Epithelial cell of proximal tubule (primary cell): ENCODE measurements at places on chromosomes 1 and 21.

GRCh38 chr1:24551290-24551959 is 4.5 kb upstream of the NCMAP start:
- no peak for DNase-seq

GRCh38 chr1:11576109-11576875 is 77.9 kb downstream of the FBXO2 start:
- DNase-seq = no peak

DNA sequence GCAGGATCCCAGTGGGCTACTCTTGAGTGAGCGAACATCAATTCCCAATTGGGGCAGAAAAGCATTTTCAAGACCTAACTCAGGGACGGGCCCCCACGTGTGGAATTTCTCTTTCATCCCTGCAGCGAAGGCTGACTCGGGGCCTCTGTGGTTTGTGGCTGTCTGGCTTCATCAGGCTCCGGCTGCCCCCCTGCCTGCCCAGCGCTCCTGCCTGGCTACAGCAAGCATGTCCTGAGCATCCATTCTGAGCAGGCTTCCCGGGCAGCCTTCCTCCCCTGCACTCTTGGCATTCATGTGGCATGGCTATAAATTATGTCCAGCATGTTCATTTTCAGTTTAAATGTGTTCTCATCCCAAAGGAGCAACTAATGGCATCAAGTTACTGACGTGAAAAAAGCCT is 588.1 kb downstream of the KIF26B start:
- no peak for DNase-seq

DNA sequence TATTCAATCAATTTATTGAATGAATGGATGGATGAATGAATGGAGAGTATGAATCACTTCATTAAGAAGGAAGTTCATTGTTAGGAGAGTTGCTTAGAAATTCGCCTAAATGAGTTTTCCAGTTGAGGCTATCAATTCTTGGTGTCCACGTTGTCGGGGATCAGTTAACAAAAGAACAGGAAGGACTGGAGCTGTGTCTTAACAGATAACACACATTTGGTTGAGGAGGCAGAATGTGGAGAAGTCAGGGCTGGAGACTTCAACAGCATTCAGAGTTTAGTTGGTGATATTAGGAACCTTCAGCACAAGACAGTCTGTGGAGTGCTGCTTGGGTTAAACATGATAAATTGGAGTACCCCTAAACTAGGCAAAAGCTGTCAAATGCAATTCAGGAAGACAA is 33.7 kb downstream of the ZBTB18 start:
- DNase-seq = no peak

DNA sequence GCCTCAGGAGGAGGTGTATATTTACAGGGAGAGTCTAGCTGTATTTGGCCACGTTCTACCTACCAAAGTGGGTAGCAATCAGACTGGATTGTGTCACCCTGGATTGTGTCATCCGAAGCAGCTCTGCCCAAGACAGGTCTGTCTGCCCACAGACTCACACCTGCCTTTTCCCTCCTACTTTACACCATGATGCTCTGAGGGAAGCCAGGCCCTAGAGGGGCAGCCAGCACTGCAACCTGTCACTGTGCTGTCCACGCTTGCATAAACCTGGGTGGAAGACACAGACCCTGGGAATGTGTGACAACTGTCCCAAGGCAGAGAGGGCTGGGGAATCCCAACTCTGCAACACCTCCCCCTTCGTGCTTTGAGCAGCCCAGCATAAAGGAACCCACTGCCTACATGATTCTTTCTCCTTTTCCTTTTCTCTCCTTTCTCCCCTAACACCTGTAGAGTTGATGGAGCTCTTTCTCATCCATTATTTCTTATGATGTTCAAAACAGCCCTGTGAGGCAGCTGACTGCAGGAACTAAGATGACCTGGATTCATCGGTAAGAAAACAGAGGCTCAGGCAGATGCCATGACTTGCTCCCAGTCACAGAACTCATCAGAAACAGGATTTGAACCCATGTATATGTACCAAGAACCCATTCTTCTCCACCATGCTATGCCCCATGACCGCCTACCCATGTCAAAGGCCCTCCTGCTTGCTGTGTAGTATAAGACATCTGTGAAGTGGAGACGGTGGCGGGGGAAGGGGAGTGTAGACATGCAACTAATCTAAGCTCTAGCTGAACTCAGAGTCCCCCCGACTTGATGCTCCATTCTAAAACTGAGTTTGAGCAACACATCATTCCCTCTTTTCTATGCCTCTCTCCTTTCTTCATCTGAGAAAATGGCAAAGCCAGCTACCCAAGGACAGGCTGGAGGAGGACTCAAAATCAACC is 55.9 kb downstream of the ITPKB start:
- DNase-seq = no peak

DNA sequence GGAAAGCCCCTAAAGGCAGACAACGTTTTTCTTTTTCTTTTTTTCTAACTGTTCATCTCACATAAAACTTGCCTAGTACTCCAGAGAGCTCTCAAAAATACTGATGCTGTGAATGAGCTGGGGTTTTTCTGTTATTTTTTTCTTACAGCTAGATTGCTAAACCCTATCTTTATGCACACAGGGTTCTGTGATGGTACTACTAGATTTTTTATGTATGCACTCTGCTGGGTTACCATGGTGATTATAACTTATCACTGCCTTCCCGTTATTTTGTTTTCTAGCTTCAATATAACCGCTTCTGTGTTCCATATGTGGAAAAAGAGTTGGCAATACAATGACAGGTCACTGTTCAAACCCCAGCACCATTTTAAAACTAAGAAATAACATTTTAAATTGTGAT is 43.7 kb upstream of the KCNK1 start:
- DNase-seq = no peak

DNA sequence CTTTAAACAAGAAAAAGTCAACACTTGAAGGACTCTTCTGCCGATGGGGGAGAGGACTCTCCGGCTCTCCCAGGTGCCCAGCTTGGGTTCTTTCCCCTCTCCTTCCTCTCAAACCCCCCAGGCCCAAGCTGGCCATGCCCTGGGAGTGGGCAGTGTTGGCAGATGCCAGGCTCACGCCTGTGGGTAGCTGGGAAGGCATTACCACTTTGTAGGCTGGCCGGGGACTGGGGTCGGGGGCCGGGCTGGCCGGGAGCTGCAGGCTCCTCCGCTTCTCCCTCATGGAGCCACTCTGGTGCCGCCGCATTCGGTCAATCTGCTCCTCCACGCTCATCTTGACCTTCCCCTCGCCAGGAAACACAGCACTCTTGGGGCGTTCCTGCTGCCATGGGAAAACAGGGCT is 16.4 kb upstream of the GOLT1A start:
- no peak for DNase-seq

DNA sequence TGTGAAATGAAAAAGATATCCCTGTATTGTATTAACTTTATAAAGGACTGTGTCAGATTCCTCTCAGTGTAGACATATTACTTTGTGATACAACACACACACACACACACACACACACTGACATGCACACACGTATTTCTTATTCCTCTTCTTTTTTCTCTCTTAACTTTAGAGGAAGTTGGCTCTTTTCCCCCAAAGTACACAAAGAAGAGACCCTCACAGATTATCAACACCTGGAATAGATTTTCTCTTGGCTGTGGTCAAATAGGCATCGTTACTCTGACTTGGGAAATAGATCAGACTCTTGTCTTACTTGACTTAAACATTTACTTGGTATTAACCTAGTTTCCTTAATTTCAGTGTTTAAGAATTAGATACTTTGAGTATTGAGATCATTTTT is 792.8 kb downstream of the ADGRL2 start:
- no peak for DNase-seq

DNA sequence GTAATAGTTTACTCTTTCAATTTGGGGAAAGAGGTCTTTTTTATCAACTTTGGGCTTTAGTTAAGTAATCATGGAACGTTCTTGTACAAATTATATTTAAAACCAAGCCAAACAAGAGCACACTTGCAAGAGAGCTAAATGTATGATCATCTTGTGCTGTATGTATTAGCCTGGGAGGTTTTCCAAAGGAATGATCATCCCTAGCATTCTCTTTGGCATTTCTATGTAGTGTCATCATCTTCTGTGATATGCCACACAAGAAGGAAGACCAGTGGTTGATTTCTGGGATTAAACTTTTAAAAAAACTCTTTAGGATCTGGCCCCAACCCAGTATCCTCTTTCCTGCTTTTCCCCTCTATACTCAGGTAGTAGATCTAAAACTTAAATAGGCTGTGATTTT is 38.4 kb upstream of the KCNQ4 start:
- DNase-seq = no peak

- no peak for DNase-seq
These were observed 11.7 kb downstream of the URB2 start for GRCh38 chr1:229637746-229638145.

GRCh38 chr1:53576381-53576801 is 117.2 kb downstream of the DMRTB1 start:
- peak; percentile 48 for DNase-seq

DNA sequence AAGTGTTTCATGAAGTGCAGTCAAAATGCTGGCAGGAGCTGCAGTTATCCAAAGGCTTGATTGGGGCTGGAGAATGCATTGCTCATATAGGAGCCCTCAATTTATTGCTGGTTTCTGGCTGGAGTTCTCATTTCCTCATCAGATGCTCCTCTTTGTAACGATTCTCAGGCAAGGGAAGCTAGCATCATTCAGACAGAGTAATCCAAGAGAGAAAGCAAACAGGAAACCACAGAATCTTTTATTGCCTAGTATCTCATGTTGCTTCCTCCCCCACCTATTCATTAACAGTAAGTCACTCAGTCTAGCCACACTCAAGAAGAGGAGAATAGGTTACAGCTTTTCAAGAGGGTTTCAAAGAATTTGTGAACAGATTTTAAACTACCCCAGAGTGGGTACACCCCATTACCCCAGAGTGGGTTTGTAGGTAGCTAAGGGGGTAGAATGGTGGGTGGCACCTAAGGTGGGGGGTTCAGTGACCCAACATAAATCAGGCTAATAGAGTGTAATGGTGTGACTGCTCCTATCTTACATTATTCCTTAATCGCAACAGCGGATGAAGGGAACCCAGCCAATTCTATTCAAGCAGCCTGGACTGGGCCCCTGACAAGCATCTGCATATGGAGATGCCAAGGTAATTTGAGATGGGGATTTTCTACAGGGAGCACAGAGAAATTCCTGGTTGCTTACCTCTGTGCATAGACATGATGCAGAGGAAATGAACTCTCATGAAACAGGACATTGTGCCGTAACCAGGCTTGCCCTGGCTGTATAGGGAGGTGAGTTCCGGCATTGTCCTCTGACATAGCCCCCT is 67.1 kb downstream of the KCNJ15 start:
- DNase-seq = peak; percentile 83

DNA sequence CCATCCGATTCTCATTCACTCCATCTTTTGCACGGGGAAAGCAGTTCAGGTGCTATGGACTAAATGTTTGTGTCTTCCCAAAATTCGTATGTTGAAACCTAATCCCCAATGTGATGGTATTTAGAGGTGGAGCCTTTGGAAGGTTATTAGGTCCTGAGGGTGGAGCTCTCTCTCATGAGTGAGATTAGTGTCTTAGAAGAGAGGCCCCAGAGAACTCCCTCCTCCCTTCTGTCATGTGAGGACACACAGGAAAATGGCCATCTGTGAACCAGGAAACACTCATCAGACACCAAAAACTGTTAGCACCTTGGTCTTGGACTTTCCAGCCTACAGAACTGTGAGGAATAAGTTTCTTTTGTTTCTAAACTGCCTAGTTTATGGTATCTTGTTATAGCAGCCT is 15.8 kb upstream of the CCDC190 start:
- DNase-seq = no peak

- DNase-seq = no peak
These were observed 1.7 kb downstream of the IKBKE start for GRCh38 chr1:206472024-206472423.

- DNase-seq = peak; percentile 7
These were observed 206.4 kb upstream of the FOXD3 start for GRCh38 chr1:63116016-63116415.

DNA sequence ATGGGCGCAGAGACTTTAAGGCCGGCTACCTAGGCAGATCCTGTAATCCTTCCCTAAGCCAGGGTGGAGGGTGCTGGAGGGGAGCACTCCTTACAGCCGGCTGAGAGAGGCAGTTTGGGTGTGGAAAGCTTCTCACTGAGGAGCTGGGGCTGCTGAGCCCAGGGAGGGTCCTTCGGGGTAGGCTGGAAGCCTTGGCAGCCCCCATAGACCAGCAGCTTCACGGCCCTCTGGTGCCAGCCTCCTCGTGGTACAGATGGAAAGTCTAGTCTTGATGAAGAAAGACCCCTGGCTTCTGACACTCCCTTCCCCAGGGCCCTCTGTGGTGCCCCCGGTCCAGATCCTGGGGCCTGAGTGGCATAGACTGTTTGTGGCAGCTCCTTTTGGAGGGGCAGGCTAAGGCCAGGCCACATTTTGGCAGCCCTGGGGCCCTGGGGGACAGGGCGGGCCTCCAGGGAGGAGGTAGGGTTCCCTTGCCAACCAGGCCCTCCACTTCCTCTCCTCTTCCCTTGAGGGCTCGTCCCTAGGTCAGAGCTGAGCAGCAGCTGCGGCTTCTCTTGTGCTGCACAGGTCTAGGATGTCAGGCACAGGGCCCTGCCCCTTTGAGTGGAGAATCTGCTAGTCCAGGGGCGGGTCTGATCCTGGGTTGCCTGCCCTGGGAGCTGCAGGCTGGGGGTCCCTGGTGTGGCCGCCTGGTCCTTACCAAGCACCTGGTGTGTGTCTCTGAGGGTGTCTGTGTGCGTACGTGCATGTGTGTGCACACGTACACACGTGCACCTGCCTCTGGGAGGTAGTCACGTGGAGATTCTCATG is 4.8 kb downstream of the AMPD2 start:
- DNase-seq = no peak

- peak; percentile 16 for DNase-seq
These were observed 2.6 kb upstream of the TOR3A start for GRCh38 chr1:179079113-179079761.

GRCh38 chr21:41740604-41741252 is 26.1 kb downstream of the RIPK4 start:
- DNase-seq = no peak

DNA sequence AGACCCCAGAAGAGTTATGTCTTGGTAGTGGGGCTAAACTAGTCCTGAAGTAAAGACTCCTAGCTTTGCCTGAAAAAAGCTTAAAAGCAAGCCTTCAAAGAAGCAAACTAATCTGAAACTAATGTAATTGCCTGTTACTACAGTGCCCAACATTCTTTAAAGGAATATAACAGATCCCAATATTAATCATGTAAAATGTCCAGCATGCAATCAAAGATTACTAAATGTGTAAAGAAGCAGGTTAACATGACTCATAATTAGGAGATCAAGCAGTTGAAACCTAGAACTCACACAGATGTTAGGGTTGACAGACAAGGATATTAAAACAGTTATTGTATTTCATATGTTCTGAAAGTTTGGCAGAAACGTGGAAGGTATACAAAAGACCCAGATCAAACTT is 17.8 kb downstream of the DYRK1A start:
- no peak for DNase-seq
